ENCODE measurements at places on chromosomes 1 and 21.
A peak's percentile ranks its signal among the peaks of the same experiment; 100 is the strongest.

GRCh38 chr1:221816899-221817298, 75.0 kb upstream of the DUSP10 start:
- peak; percentile 56 for DNase-seq

DNA sequence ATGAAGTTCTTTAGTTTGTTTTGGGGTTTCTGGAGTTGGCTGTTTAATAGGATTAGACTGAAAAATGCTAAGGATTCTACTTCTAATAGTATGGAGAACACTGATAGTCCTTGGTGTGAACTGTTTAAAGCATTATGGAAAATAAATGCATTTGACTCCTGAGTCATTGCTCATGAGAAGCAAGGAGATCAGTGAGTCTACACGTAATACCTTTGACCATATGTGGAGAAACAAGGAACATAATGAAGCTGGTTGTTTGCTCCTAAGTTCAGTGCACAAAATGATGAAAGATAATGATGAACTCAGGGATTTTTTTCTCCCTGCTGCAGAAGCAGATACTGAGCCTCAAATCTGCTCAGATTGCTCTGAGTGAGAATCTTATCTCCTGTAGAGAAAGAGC, 158.9 kb upstream of the COL11A1 start:
- DNase-seq: no peak

- DNase-seq: no peak
Measured at GRCh38 chr1:154578058-154578418, 10.5 kb downstream of the CHRNB2 start.

- DNase-seq: no peak
Measured at GRCh38 chr21:45088116-45088515, 13.7 kb downstream of the ADARB1 start.

- no peak for DNase-seq
Measured at GRCh38 chr1:58505286-58505685, 41.2 kb downstream of the OMA1 start.

DNA sequence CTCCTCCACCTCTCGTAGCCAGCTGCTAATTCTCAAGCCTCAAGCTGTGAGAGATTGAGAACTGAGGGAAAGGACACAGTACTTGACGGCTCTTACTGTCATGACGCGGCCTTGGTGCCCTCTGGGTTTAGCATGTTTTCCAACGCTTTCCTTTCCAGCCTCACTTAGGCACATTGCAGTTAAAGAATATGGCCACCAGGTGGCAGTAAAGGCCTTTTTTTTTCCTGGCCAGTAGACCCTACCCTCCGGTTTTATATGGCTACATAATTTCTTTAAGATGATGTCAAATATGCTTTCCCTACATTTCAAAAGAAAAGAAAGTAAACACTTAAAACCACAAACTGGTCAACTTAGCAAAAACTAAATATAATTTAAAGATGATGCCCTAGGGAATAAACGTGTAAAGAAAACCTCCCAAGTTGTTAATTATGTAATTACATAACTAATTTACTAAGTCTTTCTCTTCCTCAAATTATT, 56.8 kb upstream of the PRDX6 start:
- DNase-seq: peak; percentile 61

DNA sequence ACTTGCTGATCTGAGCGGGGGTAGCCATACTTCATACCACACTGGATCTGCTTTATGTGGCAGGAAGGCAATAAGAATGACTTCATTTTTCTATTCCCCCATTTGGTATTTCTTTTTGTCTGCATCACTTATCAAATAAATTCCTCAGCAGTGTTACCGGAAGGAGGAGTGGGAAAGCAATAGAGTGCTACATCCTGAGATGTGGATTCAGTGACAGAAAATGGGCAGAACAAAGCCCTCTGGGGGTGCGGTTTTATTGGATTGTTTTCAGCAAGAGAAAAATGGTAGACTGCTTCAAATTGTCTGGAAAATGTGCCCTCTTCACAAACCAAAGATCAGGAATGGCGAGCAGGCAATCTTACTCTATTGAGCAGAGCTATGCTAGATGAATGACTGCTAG, 751.9 kb upstream of the NEGR1 start:
- no peak for DNase-seq

DNA sequence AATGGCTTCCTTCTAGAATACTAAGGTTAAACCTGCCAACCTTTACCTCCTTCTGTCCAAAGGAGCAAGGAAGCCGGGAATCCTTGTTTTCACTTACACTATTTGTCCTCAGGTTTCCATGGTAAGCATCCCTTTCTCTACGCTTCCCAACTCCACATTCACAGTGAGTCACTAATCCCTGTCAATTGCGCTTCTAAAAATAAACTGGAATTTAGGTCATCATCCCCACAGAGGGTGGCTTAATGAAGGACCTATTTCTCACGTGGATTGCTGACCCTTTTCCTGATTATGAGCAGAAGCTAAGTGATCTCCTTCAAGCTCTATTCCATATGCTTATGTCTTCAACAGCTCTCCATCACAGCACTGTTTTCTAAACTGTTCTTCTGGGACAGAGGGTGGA, 39.9 kb upstream of the ABCA4 start:
- peak; percentile 14 for DNase-seq

GRCh38 chr1:202304375-202304774, 37.4 kb downstream of the UBE2T start:
- DNase-seq: no peak
